Cortex of kidney (tissue), 1 donor: ENCODE measurements at places on chromosomes 2 and 18.

GRCh38 chr18:12765126-12765525 is 62.3 kb downstream of the PSMG2 start:
- DNase-seq = no peak

GRCh38 chr2:235592836-235593235 is 99.0 kb downstream of the AGAP1 start:
- no peak for DNase-seq

- DNase-seq = no peak
These were observed 1335.3 kb upstream of the CDH2 start for GRCh38 chr18:29512203-29512602.

DNA sequence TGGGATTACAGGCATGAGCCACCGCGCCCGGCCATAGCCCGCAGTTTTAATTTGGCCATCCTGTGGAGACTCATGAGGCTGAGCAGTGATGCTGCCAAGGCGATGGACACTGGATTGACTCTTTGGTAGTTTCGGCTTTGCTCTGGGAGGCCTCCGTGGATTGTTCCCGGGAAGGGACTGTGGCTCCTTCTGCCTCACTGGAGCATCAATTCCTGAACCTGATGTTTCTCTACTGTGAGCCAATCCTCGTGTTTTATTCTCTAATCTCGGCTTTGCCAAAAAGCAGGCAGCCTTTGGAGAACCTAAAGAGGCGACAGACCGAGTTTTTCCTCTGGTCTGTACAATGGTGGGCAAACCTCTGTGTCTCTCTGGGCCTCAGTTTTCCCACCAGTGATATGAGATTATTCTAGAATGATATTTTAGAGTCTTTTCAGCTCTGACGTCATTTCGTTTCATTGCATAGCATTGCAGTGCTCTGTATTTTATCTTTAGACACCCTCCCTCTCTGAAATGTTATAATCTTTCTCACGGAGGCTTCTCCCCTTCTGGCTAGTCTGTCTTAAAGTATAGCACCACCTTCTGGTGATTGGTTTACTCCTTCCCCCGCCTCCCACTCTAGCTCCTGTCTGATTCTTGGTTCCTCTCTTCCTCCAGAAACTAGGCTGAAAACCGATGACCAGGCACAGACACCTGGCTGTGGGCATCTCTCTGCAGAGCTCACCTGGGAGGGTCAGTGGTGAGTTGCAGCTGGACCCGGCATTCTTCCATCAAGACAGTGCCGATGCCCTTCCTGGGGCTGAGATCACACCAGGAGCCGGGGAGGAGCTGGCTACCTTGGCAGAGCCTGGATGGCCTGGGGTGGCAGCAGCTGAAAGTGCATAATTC is 341.3 kb downstream of the MYCN start:
- DNase-seq = no peak

- DNase-seq = no peak
These were observed at the start of gene ARL4C for GRCh38 chr2:234496835-234497593. TSS of gene ARL4C (minus strand) at chr2:234497081. CDS start at chr2:234496586, 495 bp downstream.

- no peak for DNase-seq
These were observed 246.2 kb downstream of the CYP26B1 start for GRCh38 chr2:71901466-71901865.
